SK-N-DZ (cell line): ENCODE measurements at places on chromosomes 6 and 20.

- no peak for DNase-seq
Measured at GRCh38 chr20:14925300-14925699, 587.9 kb upstream of the FLRT3 start.

DNA sequence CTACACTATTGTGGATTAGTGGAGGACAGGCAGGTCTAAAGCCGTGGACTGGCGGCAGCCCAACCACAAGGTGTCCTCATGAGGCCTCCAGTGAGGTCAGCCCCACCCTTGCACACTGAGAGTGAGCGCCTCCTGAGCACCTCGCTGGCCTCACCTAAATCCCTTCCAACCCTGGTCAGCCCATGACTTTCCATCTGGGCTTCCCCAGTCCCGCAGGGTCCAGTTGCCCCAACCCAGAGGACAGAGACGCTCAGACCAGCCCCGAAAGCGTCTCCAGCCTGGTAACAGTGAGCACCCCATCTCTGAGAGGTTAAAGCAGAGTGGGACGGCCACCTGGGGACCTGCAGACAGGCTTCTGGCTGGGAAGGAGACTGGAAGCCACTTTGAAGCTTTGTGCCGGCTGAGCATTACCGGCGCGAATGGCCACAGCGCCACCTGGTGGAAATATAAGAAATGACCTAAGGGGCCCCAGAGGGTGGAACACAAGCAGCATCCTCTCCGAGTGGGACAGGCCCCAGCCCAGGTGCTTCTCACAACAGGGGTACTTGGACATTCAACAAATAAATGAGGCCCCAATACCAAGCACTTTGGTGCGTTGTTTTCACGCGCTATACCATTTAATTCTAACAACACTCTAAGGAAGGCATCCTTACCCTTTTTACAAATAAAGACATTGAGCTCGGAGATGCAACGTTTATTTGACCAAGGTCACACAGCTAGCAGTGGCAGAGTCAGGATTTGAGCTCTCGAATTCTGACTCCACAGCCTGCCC, 65.7 kb upstream of the TOP1 start:
- DNase-seq: peak; percentile 83

- DNase-seq: no peak
Measured at GRCh38 chr6:150230832-150231524, 88.1 kb downstream of the PPP1R14C start.

DNA sequence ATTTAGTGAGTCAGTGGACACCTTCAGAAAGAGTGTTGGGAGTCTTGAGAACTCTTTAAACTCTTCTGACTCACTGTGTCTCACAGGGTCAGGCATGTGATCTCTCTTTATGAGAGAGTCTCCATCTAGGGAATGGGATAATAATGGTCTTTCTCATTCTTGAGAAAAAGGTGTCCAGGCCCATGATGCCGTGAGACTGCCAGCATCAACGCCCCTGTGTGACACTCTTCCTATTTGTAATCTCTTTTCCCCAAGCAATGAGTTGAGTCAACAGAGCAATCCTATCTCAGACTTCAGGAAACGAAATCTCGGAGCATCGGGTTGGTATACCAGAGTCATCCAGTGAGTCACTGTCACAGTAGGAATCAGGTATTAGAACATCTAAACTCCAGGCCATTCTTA, 82.3 kb upstream of the BMP2 start:
- DNase-seq: no peak

DNA sequence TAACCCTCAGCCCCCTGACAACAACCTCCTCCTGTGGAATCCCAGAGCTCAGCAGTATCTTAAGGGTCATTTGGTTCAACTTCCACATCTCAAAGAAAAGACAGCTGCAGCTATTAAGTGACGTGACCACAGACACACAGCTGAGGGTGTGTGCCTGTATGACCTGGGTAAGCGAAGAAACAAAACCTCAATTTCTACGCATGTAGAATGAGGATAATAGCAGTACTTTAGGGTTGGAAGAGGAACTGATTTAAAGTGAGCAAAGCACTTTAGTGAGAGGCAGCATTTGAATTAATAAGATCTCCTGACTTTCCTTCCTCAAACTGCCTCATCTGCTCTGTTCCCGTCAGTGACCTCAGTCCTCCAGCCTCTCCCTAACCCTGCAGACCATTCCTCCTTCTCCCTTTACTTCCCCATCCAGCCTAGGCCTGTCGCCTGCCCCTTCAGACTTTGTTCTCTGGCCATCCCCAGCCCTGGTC, 6.8 kb upstream of the ARMC2 start:
- DNase-seq: no peak

DNA sequence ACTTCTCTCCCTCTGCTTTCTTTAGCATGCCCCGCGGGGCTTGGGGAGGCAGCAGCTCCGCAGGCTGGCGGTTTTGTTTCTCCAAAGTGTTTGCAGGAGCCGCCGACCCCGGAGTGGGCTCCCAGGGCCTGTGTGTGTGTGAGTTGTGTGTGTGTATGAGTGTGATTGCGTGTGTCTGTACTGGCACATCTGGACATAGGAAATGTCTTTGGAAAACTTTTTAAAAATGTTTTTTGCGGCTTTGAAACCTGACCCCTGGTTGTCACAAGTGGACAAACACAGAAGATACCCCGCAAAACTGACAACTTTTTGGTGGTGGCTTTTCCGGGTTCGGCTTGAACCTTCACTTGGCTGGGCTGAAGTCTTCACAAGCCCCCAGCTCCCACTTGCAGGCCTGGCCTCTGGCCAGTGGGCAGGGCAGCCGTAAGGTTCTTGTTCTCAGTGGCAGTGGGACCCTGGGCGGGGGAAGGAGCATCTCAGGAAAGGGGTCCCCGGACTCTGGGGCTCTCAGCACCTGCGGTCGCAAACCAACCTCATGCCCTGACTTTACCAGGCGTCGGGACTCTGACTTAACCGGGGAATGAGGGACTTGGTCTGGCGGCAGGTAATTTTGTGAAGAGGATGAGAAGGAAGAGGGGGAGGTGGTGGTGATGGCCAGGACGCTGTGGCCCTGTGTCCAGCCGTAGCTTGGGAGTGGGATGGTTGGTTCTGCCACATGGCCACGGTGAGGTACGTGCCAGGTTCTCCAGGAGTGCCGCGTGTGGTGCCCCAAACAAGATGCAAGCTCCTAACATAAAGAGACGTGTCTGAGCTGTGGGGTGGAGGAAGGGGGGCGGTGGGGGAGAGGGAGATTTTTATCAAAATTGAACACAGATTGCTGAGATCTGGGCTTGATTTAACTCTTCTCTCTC, 619 bp downstream of the DAAM2 start:
- no peak for DNase-seq

- DNase-seq: no peak
Measured at GRCh38 chr20:57628047-57628961, 8.1 kb upstream of the ZBP1 start.

GRCh38 chr6:106609699-106610098, 19.6 kb downstream of the RTN4IP1 start:
- peak; percentile 37 for DNase-seq

DNA sequence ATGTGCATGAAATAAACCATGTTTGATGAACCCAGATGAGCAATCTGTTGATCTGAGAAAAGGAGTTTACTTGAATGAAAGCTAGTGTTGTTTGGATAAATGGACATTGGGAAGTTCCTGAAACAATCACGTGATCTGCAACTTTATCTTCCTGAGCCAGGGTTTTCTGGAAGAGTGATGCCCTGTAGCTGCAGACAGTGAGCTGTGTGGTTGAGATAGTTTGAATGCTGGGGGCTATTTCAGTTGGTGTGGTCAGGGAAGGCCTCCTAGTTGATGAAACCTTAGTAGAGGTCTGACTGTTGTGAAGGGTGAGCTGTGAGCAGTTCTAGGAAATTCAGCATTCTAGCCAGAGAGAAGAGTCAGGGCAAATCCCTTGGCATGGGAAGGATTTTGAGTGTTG, 643.7 kb downstream of the UTRN start:
- no peak for DNase-seq

DNA sequence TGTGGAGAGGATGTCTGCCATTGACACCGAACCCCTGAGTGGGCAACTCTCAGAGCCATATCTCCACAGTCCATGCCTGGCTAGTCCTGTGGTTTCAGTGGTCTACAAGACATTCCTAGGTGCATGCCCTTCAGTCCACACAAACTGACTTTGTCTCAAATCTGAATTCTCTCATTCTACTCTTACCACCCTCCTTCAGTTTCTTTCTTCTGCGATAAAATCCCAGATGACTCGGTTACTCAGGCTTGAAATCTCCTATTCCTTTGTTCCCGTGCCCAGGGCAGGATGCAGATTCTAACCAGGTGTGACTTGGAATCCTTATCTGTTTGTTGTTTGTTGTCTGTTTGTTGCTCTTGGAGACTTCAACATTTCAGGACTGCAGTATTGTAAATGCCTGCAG, 9.3 kb downstream of the CDS2 start:
- no peak for DNase-seq

- DNase-seq: no peak
Measured at GRCh38 chr20:14223806-14224205, 113.6 kb downstream of the FLRT3 start.

DNA sequence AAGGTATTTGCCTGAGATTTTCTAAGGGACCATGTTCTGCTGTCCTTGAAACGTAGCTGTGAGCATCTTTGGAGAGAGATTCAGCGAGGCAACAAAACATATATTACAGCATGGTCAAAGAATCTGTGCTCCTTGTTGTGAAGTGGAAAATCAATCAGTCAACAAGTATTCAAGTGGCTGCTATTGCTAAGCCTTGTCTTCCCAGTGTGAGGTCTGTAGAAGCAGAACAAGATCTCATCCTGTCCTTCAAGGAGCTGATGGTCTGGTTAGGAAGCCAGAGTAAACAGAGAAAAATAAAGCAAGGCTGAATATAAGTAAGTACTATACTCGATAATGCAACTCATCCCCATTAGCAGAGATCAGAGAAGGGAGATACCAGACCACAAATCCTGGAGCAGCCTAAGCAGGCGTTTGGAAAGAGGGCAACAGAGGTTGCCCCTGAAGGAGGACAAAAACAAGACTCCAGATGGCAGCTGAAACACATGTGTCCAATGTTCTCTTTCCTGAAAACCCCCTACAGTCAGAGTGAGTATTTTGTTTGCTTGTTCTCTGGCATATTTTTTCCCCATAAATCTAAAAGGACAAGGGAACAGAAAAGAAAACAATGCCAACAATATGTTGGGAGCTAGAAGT, 392.0 kb downstream of the SYNE1 start:
- no peak for DNase-seq

GRCh38 chr20:18537651-18538050, 29.6 kb upstream of the SMIM26 start:
- DNase-seq: no peak

DNA sequence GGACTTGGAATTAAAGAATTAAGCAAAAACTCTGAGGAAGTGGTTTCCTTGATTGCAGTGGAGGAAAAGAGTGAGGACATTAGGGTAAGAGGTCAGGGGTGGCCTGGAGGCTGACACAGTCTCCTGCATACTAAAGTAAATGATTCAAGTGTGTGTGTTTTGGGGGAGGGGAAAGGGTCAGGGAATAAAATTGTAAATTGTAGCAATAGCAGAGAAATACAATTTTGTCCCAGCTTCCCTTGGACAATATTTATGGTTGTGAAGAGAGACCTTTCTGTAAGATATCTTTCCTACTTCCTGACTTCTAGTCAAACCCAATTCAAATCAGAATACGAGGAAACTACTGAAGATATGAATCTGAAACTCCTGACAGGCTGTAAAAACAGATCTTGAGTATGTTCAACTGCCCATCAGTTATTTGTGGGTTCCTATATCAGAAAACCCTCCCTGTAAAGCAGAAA, 143.4 kb upstream of the HMGN3 start:
- no peak for DNase-seq
